ENCODE measurements at places on chromosomes 2 and 18.

DNA sequence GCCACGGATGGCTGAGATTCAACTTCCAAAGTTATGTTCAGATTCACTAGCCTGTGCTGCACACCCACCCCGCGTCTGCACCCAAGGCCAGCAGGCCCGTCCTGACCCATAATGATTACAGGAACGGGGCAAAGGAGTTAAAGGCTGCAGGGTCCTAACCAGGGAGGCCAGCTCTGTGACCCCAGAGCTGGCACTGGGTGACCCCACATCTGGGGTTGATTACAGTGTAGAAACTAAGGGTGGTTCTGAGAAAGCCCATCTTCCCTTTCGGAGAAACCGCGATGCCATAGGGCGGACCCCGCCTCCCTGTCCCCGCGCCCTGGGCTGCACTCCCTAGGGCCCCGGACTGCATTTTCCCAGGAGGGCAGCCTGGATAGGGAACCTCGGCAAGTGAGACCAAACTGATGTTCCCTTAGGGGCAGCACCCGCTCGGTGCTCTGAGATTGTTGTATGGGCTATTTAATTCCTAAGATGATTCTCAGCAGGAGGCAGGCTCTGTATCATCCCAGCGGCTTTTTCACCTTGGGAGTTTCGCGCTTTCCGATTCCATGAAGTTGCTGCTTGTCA lies 2.2 kb upstream of the GPR148 start:
- DNase-seq: no peak

GRCh38 chr2:45218931-45219339 lies 209.7 kb upstream of the SIX2 start:
- no peak for DNase-seq

- no peak for DNase-seq
Measured at GRCh38 chr2:84771251-84771650, 109.6 kb downstream of the TRABD2A start.

DNA sequence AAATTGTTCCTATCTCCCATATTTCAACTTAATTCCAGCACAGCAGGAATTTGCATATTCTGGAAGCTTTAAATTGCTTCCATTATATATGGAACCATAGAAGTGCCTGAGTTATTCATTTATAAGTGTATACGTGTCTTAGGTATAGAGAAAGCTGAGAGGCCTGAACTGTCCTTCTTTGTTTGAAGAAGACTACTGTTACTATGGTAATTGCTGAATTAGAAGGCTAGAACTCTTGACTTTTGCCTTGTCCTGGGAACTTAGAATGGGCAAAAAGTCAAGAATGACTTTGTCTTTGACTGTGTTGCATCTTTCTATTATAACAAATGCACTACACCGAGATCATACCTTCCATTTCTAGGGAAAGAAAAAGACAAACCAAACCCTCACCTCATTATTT lies 15.7 kb downstream of the CAMKMT start:
- no peak for DNase-seq

Measured in CD4-positive, alpha-beta T cell treated with Interleukin-6 for 4 hours (primary cell).